ENCODE measurements at places on chromosomes 7 and 10.

DNA sequence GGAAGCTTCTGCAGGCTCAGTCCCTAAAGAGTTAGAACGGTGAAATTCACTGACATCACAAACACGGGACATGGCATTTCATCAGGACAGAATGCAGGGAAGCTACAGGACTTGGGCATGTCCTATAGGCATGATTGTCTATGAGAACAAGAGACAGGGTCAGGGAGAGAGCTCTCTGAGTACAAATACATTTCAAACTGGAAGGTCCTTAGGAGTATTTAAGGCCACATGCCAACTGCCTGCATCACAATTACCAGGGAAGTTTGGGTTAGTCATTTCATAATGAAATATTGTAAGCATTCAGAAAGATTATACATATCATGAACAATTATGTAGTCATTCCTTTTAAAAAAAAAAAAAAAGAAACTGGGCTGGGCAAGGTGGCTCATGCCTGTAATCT lies 71.3 kb downstream of the CREB3L2 start:
- no peak for DNase-seq

- no peak for DNase-seq
Observed at GRCh38 chr10:60236869-60237524, 152.7 kb downstream of the ANK3 start.

DNA sequence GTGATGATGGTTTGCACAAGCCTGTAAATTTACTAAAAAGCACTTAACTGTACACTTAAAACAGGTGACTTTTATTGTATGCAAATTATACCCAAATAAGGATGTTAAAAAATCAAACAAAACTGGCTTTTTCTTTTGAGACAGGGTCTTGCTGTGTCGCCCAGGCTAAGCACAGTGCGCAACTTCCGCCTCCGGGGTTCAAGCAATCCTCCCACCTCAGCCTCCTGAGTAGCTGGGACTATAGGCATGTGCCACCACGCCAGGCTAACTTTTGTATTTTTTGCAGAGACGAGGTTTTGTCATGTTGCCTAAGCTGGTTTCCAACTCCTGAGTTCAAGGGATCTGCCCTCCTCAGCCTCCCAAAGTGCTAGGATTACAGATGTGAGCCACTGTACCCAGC lies 77.7 kb downstream of the DNAJC1 start:
- no peak for DNase-seq

DNA sequence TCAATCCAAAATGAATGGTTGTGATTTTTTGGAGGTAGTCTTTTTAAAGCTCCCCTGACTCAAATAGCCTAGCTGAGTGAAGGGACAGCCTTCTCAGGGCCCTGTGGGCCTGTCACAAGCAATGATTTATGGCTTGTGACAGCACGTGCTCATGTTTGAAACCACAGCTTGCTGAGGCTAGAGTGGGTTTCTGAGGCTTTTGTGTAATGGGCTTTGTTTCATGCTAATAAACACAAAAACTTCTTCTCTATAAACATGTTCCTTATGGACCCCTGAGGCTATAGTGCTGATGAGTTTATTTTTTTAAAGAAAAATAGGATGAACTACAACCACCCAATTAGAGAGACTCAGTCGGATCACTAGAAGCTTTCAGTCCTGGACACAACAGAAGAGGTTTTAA lies 36.1 kb upstream of the BET1 start:
- DNase-seq = no peak

GRCh38 chr10:26550774-26551526 lies 112.8 kb downstream of the APBB1IP start:
- DNase-seq = no peak

GRCh38 chr10:97184971-97185325 lies 811 bp downstream of the SLIT1 start:
- DNase-seq = no peak

GRCh38 chr10:126234630-126235029 lies 153.6 kb downstream of the ADAM12 start:
- no peak for DNase-seq

DNA sequence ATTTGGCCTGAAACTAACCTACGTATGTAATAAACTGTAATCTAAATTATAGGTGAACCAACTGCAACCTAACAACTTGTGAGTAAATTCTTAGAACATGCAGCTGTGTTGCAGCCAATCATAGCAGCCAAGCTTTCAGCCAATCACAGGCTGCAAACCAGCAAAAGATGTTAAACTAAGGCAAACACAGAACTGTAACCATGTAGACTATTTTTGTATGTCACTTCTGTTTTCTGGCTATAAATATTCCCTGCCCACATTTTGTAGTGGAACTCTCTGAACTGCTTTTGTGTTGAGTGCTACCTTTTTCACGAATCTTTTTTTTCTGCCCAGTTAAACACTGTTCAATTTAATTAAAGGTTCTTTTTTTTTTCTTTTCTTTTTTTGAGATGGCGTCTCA lies 28.2 kb upstream of the ZPBP start:
- no peak for DNase-seq

DNA sequence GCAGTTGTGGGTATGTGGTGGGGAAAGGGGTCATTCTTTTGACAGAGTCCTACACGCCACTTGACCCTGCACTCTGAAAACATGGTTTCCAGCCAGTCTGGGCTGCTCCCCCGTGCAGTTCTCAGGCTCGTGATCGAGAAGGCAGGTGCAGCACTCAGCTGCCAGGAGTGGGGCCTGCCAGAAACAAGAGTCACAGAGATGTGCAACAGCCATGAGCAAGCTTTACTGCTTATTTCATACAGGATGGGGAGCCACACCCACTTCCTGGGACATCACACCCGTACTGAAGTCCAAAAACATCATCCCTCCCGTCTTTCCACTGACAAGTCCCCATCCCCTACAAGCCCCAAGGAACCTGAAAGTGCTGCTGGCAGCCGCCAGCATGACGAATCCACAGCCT lies 9.3 kb downstream of the ATG9B start:
- no peak for DNase-seq

DNA sequence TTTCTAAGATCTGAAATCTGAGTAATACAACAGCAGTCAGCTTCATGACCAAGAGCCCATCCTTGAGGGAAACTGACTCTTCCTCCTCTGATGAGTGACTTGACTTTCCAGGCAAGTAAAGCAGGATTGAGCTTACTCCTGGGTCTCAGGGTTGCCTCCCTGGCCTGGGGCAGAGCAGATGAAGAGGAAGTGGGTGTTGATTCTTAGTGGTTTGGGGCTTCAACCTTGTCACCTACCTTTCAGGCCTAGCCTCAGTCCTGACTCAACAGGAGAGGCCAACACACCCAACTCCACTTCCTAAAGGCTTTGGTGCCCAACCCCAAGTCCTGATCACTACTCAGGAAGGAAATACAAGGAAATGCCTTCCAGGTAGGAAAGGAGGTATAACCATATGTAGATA lies 54.1 kb downstream of the KCNMA1 start:
- DNase-seq = no peak

GRCh38 chr10:22633106-22633505 lies 81.3 kb downstream of the PIP4K2A start:
- no peak for DNase-seq

- DNase-seq = no peak
Observed at GRCh38 chr10:132910186-132910880, 32.0 kb downstream of the CFAP46 start.

GRCh38 chr7:26370011-26370410 lies 78.3 kb downstream of the SNX10 start:
- DNase-seq = no peak

- no peak for DNase-seq
Observed at GRCh38 chr7:10779465-10780399, 193.9 kb upstream of the PHF14 start.

- DNase-seq = no peak
Observed at GRCh38 chr10:46541017-46541661, 15.3 kb downstream of the GPRIN2 start.

GRCh38 chr10:104120903-104121484 lies 977 bp upstream of the SFR1 start:
- DNase-seq = peak; percentile 41

DNA sequence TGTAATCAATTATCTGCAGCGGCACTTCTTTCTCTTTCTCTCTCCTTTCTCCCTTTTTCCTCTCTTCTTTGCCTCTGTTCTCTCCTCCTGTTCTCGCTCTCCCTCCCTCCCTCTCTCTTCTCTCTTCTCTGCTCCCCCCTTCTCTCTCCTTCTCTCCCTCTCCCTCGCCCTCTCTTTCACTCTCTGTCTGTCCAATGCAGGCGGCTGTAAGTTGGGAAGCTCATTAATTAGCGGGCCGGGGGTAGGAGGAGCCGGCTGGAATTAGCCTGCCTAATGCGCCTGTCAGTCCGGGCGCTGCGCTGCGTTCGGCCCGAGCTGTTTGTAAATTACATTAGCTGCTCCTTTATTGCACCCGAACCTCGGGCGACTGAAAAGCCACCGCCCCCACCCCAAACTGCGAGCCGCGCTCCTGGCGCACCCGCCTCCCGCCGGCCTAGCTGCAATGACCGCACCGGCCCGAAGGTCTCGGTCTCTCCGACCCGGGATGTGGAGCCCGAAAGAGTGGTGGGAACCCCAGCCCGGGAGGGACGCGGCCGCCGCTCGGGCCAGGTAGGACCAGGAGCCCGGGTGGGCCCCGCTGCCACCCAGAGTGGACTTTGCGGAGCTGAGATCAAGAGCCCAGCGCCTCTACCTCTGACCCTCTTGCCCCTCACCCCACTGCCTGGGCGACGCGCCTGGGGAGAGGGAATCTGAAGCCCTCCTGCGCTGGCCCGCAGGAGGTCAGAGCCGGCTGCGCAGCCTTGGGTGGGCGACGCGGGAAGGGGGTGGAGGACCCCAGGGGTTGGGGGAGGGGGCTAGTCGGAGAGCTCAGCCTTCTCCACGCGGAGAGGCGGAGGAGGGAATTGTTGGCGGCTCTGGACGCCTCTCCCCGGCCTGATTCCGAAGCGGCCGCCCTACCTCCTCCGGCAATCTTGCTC lies at the start of gene LBX1:
TSS of gene LBX1 (minus strand) at position 198 of the 917 bp plus-strand sequence. CDS start 648 bp downstream, outside the sequence.
- DNase-seq = peak; percentile 70

GRCh38 chr10:71761105-71761511 lies 12.2 kb downstream of the VSIR start:
- no peak for DNase-seq

GRCh38 chr7:123998921-123999320 lies 33.9 kb downstream of the TMEM229A start:
- DNase-seq = no peak

GRCh38 chr7:23530405-23530804 lies 1.4 kb downstream of the TRA2A start:
- DNase-seq = peak; percentile 48

DNA sequence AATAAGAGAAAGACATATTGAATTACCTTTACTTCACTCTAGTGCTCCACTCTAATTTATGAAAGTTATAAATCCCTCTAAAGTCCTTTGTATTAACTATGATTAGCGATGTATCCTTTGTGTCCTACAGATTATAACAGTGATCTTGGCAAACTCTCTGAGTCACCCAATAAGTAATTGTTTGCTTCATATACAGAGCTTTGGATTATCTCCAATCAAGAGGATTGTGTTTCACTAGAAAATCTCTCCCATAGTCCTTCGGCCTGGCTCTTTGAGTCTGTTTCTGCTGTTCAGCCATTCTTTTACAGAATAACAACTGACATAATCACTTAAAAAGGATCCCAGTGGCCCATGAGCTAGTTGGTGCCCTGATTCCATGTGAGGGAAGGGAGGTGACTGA lies 9.5 kb downstream of the LMOD2 start:
- DNase-seq = peak; percentile 55

GRCh38 chr7:112358513-112358912 lies 91.7 kb upstream of the IFRD1 start:
- DNase-seq = no peak

DNA sequence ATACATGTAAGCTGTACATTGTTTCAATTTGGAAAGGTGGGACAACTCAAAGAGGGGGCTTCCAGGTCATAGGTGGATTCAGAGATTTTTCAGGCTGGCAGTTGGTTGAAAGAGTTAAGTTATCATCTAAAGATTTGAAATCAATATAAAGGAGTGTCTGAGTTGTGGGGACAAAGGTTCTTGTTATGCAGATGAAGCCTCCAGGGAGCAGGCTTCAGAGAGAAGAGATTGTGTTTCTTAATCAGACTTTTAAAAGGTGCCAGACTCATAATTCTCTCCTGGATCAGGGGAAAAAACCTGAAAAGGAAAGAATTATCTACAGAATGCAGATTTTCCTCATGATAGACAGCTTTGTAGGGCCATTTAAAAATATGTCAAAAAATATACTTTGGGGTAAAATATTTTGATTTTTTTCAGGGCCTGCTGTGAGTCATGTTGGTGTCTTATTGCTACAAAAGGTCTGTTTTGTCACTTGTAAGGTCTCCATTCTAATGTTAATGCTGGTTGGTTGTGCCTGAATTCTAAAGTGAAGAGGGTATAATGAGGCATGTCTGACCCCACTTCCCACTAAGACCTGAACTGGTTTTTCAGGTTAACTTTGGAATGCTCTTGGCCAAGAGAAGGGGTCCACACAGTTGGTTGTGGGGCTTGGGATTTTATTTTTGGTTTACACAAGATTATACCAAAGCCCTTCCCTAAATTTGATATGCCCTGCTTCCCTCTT lies 52.7 kb upstream of the PRSS1 start:
- no peak for DNase-seq

DNA sequence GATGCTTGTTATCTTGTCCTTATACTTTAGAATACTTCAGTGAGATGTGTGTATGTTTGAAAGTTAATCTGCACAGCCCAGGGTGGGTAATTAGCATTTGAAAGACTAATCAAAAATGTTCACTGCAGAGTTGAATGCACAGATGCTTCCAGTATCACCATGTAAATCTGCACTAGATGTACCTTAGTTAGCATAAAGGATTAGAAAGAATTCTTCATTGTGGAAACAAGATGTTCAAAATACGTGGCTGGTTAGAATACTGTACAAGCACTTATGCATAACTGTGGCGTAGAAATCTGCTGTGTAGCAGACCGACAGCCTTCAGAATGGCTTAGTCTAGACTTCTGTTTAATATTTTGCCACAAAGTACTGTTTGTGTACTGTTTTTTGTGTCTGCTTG lies 2.2 kb upstream of the TMEM168 start:
- no peak for DNase-seq

GRCh38 chr7:34734771-34735170 lies 76.8 kb downstream of the NPSR1 start:
- DNase-seq = no peak

DNA sequence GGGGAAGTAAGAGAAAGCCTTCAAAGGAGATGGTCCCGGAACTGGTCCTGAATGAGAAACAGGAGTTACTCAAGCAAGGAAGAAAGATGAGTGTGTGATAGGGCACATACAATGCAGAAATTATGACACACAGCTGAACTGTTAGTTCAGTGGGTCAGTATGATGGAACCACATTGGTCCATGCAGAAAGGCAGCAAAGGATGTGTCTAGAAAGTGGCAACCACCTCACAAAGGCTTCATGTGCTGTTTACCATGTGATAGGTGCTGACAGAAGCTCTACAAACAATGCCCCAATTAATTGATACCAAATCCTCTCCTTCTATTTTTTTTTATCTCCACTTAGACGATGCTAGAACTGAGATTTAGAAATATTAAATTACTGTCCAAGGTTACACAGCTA lies 258.3 kb downstream of the RELN start:
- DNase-seq = no peak

DNA sequence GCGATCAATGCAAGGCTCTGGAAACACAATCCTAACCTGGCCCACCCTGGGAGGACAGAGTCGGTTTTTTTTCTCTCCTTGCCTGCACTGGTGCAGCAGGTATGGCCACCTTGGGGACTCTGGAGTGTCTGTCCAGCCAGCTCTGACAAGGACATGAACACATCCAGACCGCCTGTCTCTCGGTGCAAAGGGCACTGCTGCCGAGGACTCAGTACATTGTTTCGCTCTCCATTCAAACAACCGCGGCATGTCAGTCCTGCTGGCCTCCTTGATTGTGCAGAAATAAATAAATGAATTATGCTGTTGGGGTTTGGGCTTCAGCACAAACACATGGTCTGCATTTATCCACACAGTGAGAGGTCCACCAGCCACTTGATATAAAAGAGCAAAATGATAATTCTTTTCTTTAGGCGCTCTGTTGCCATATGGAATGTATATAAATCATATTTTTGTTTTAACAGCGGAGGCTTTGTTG lies 565.2 kb downstream of the KCNMA1 start:
- DNase-seq = no peak

Data from D341Med (cell line).